IMR-90 (cell line): ENCODE measurements at places on chromosomes 3 and 15. TPM values are rescaled to one million over a fixed set of nuclear protein-coding genes. Genes with fewer than 3 reads are reported as not detected.

SKOR1 gene
- not detected in 2 replicates for total RNA-seq

DNA sequence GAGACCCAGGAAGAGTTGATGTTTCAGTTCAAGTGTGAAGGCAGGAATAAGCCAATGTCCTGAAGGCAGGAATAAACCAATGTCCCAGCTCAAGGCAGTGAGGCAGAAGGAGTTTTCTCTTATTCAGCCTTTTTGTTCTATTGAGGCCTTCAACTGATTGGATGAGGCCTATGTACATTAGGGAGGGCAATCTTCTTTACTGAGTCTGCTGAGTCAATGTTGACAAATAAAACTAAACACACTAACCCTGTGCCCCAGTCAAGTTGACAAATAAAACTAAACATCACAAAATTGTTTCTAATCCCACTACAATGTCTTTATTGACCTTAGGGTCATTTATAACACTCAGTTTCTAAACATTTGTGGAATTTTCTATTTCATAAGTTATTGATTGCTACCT lies 100.0 kb downstream of the CACNA2D3 start:
- H3K27ac ChIP-seq: no peak overlapping the region
- no peak overlapping the region for H3K4me3 ChIP-seq
- no peaks in the 10 kb centered on the region for H3K36me3 ChIP-seq

- no peaks in the 10 kb centered on the region for H3K4me1 ChIP-seq
- H3K4me3 ChIP-seq: no peak overlapping the region
- no peak for DNase-seq
- H3K27me3 ChIP-seq: no peaks in the 10 kb centered on the region
- no peaks in the 10 kb centered on the region for H3K36me3 ChIP-seq
- H3K27ac ChIP-seq: no peak overlapping the region
Measured at GRCh38 chr3:80238152-80238551, 470.4 kb upstream of the ROBO1 start.

- H3K4me1 ChIP-seq: no peaks in the 10 kb centered on the region; the same call in 1 of the 2 replicates
- H3K4me3 ChIP-seq: no peak overlapping the region
Measured at GRCh38 chr3:159448902-159449301, 539.7 kb upstream of the IL12A start.
